ENCODE measurements at places on chromosomes 7 and 10. TPM values are rescaled to one million over a fixed set of nuclear protein-coding genes. Genes with fewer than 3 reads are reported as not detected.

- H3K36me3 ChIP-seq = peaks cover 11% of the 10 kb centered on the region
- H3K27ac ChIP-seq = peak overlapping the region; percentile 48
- H3K27me3 ChIP-seq = no peaks in the 10 kb centered on the region
- peak; percentile 69 for DNase-seq
These were observed 3.0 kb downstream of the IRF5 start for GRCh38 chr7:128940494-128941322.

The VSTM4 gene
- total RNA-seq = 12.4 TPM

The IFT22 gene
- total RNA-seq = 34.1 TPM

The LRCH4 gene
- total RNA-seq = 23.5 TPM

DNA sequence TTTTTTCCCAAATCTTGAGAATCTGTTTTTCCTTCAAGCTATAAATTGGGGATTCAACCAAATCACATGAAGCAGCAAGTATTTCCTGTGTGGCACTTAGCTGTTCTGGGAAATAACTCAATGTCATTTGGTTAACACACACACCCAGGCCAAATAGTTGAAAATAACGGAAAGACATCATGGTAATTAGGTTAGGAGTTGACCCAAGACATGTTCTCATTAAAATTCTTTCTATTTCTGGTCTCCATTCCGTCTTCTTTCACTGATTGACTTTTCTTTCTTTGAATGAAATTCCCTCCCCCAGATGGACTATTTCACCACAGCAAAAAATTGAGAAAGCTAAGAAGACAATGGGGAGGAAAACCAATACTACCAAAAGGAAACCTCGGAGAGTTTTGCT is 30.5 kb downstream of the NRP1 start:
- H3K4me3 ChIP-seq = no peak overlapping the region
- DNase-seq = no peak
- no peaks in the 10 kb centered on the region for H3K27me3 ChIP-seq

- H3K36me3 ChIP-seq = no peaks in the 10 kb centered on the region
- DNase-seq = no peak
- no peaks in the 10 kb centered on the region for H3K4me1 ChIP-seq
- no peak overlapping the region for H3K4me3 ChIP-seq
- H3K27me3 ChIP-seq = no peaks in the 10 kb centered on the region
- H3K27ac ChIP-seq = no peak overlapping the region
These were observed 54.0 kb downstream of the CREB5 start for GRCh38 chr7:28466341-28466740.

- no peak overlapping the region for H3K4me3 ChIP-seq
- no peak for DNase-seq
- peaks cover 27% of the 10 kb centered on the region for H3K27me3 ChIP-seq
- H3K36me3 ChIP-seq = no peaks in the 10 kb centered on the region
- no peak overlapping the region for H3K27ac ChIP-seq
These were observed 55.4 kb downstream of the MAP3K8 start for GRCh38 chr10:30489346-30489745.

- DNase-seq = no peak
- no peaks in the 10 kb centered on the region for H3K27me3 ChIP-seq
- no peaks in the 10 kb centered on the region for H3K36me3 ChIP-seq
These were observed 19.0 kb upstream of the SLC16A12 start for GRCh38 chr10:89554433-89554832.

DNA sequence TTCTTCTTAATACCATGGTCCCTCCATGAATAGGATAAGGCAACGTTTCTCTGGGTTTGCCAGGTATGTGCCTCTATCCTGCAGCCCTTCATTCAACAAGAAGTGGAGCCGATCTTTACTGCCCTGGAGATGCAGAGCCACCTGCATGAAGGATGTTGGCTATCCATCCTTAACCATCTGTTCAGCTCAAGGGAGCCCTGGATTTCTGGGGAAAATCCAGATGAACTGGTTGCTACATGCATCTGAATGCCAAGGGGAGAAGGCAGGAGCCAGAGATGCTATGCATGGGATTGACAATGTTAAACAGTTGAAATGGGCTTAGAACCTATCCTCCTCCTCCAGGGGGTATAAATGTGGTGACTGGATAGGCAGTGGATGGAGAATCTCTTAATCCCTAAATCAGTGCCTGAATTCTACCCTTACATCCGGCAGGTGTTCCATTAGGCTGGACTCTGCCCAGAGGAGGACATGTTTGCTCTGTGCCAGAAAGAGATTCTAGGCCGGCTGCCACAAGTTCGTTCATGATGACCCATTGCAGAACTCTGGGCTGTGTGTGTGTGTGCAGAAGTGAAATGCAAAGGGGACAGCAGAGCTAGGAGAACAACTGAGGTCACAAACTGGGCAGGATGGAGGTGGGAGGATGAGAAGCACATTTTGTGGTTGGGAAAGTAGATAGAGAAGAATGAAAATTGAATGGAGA is 15.6 kb downstream of the CPED1 start:
- no peaks in the 10 kb centered on the region for H3K36me3 ChIP-seq
- H3K4me1 ChIP-seq = peaks cover 61% of the 10 kb centered on the region
- peak; percentile 66 for DNase-seq
- H3K4me3 ChIP-seq = no peak overlapping the region

The COL17A1 gene
- total RNA-seq = 0.14 TPM

The FOXP2 gene
- 4.7 TPM for total RNA-seq

DNA sequence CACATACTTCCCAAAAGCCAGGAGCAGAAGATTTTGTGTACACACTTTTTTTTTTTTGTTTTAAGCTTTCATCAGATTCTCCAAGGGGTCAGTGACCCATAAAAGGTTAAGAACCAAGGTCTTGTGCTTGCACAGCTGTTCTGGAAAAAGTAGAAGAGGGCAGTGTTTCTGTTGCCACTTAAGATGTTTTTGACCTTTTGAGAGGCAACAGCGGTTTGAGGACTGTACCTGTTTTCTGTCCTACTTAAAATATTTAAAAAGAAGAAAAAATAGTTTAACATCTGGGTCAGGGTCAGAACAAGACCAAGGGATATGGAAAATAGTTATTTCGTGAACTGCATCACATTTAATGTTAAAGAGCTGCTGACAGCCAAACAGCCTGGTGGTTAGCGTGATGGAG is 32.9 kb downstream of the AUTS2 start:
- no peak for DNase-seq
- peaks cover 12% of the 10 kb centered on the region for H3K4me1 ChIP-seq
- H3K27me3 ChIP-seq = no peaks in the 10 kb centered on the region
- no peak overlapping the region for H3K4me3 ChIP-seq

The PAX2 gene
- total RNA-seq = not detected

The HOXA4 gene
- total RNA-seq = not detected

DNA sequence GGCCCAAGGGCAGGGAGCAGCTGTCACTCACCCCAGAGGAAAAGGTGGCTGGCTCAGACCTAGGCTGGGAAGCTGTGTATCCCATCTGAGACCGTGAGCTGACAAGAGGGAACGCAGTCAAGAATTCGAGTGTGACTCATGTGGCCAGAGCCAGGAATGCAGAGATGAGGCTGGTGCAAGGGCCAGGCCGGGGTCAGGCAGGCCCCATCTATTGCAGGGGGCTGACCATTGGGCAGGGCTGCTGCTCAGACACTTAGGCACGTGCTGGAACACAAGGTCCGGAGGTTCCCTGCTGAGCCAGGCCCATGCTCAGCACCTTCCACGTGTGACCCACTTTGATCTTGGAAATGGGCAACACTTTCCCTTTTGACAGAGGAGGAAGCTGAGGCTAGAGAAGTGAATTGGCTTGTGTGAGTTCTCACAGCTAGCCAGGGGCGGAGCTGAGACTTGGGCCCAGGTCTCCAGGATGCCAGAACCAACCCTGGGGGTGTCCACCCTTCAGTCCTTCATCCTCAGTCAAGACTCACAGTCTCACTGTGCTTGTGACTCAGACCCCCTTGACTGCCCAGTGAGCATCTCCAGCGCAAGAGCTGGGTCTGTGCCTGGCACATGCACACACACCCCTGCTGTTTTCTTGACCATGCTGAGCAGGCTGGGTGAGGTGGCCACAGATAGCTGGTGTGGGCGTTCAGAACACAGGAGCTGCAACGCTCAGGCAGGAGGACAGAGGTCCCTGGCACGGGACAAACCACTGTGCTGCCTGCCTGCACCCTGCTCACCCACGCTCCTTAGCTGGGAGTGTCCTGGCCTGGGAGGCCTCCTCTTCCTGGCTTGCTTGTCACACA is 47.6 kb upstream of the PPIF start:
- no peak overlapping the region for H3K27ac ChIP-seq
- H3K4me1 ChIP-seq = peaks cover 22% of the 10 kb centered on the region
- no peak for DNase-seq

DNA sequence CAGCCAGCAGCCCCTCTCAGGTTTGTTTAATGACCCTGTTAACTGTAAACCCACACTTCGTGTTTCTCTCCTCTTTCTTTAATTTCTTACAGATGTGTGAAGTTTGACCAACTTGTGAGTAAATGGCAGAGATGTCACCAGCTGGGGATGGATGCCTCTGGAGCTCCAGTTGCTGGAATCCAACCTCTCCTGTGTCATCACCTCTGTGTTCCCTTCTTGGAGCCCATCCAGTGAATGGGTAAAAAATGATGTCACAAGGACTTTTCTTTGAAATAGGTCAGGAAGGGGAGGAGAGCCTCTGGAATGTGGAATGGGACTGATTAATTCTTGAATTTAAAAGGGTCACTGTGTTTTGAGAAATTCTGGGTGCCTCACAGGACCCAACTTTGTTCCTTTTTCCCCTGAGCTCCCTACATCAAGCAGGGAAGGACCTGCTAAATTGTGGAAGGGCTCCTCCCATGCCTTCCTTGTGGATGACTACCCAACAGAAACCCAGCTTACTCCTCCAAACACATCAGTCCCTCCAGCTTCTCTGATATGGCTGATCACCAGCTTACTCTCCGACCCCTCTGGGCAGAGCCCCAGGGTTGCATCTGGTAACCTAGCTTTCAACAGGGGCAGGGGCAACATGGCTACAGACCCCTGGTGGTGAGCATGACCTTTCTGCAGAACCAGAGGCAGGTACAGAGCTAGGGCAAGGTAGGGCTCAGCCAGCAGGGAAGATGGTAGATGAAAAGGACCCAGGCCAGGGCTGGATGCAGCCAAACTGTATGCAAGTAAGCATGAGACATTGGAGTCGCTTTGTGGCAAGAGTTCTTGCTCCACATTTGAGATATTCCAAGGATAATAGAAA is 67.5 kb downstream of the STRA8 start:
- no peak overlapping the region for H3K27ac ChIP-seq
- H3K4me1 ChIP-seq = no peaks in the 10 kb centered on the region
- H3K36me3 ChIP-seq = no peaks in the 10 kb centered on the region
- H3K4me3 ChIP-seq = no peak overlapping the region

The GRM3 gene
- not detected for total RNA-seq

The SCART1 gene
- total RNA-seq = 0.39 TPM

DNA sequence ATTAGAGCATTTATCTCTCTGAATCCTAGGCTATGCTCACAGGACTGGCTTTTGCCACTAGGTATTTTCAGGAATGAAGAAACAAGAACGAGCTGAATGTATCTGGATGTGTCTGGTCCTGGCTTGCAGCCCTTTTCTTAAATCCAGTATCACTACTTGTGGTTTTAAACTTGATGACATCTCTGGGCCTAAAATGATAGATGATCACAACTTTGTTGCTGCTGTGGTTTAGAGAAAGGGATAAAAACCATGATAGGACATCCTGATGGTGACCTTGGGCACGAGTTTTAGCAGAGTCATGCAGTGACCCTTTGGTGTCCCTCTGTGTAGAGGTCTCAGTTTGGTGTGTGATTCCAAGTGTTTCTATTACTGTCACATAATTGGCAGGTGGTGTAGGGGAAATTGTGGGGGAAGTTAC is 31.7 kb upstream of the SEMA3C start:
- peak overlapping the region; percentile 70 for H3K27ac ChIP-seq
- H3K4me3 ChIP-seq = no peak overlapping the region
- DNase-seq = no peak
- H3K36me3 ChIP-seq = no peaks in the 10 kb centered on the region
- no peaks in the 10 kb centered on the region for H3K27me3 ChIP-seq

The ELAPOR2 gene
- total RNA-seq = 3.6 TPM

GRCh38 chr7:112744818-112745217 is 45.4 kb downstream of the TMEM168 start:
- H3K4me3 ChIP-seq = no peak overlapping the region
- no peaks in the 10 kb centered on the region for H3K4me1 ChIP-seq
- H3K27me3 ChIP-seq = no peaks in the 10 kb centered on the region

DNA sequence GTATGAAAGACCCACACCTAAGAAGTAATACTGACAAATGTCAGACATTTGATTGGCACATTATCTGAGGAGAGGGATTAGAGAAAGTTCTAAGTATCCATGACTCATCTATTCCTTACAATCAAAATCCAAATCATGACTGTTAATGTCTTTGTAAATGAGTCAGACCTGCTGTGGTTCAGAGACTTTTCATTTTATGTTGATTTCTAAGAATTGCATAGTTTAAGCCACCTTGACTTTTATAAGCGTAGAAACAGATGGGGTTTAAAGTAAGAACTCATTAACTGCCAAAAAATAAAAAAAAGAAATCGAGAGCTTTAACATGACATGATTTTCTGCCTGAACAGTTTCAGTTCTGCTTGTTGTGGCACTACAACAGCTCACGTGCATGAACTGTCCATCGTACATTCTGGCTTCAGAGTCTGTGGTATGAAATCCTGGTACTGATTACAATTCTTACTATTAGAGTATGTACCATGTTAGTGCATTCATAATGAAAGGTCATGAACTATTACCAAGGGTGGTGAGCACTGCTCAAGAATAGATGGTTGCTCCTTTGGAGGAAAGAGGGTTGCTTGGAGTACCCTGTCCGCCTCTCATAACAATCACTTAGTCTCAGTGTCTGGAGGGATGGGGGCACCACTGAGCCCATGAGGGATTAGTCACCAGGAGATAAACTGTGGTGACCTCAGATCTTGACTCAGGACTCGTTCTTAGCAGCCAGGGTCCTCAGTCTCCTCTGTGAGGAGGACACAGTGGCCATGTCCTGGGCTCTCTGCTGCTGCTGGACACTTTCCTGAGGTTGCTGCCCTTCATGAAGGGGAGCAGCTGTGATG is 42.2 kb downstream of the ACSM6 start:
- no peaks in the 10 kb centered on the region for H3K4me1 ChIP-seq
- H3K27me3 ChIP-seq = no peaks in the 10 kb centered on the region
- no peak for DNase-seq
- no peak overlapping the region for H3K4me3 ChIP-seq
- peaks cover 29% of the 10 kb centered on the region for H3K36me3 ChIP-seq

GRCh38 chr10:60737242-60737641 is 41.0 kb upstream of the CDK1 start:
- peaks cover 21% of the 10 kb centered on the region for H3K4me1 ChIP-seq
- DNase-seq = no peak
- peaks cover 54% of the 10 kb centered on the region for H3K27me3 ChIP-seq
- H3K27ac ChIP-seq = no peak overlapping the region

- DNase-seq = no peak
- no peak overlapping the region for H3K27ac ChIP-seq
- H3K27me3 ChIP-seq = no peaks in the 10 kb centered on the region
- H3K4me1 ChIP-seq = no peaks in the 10 kb centered on the region
- no peak overlapping the region for H3K4me3 ChIP-seq
- H3K36me3 ChIP-seq = no peaks in the 10 kb centered on the region
These were observed 67.4 kb upstream of the ELN start for GRCh38 chr7:73960548-73960947.

Data from heart right ventricle (tissue), 16 donors.